ENCODE measurements at places on chromosomes 2 and 18.

GRCh38 chr18:5604778-5605177 lies 61.0 kb upstream of the EPB41L3 start:
- no peak for DNase-seq

DNA sequence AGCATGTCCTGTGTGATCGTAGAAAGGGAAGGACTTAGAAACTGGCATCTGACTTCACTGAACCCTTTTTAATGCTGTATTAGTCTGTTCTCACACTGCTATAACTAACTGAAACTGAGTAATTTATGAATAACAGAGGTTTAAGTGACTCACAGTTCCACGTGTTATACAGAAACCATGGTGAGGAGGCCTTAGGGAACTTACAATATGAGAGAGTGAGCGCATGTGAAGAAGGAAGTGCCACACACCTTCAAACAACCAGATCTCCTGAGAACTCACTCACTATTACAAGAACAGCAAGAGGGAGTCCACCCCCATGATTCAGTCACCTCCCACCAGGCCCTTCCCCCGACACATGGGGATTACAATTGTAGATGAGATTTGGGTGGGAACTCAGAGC lies 811.3 kb downstream of the CPS1 start:
- no peak for DNase-seq

DNA sequence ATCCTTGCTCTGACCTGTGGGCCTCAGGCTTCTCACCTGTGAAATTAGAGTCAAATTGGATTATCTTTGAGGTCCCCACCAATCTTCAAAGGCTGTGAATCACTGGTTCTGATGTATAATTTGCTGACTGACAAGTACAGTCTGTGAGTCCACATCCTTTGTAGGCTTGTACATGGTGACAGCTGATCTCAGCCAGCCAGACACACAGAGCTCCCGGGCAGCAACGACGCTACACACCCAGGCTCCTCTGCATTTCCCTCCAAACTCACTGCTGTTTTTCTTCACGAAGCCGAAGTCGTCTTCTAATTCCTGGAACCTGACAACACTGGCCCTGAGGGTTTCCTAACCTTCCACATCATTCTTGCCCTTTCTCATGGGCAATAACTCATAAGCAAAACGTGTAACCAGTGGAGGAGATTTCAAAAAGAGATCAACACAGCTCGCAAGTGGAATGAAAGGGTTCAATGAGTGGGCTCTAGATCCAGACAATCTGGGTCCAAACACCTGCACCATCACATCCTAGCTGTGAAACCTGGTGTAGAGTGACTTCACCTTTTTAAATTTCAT lies 37.9 kb upstream of the EVA1A start:
- no peak for DNase-seq

DNA sequence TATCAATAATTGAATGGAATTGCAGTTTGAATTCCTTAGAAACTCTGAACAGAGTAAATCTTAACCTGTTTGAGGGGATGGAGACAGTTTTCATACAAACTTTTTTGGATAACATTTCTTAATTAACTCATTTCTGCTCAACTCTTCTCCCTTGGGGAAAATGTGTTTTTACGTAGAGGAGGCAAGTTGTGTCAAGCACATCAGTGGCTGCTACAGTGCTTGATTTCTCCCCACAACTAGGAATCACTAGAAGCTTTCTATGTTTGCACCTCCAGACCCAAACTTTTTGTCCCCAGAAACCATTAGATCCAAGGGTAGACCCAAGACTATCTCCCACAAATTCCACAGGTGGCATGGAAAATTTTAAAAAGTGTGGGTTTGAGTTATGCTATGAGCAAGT lies 658.9 kb upstream of the FSHR start:
- no peak for DNase-seq

Data from WTC11 (cell line).